ENCODE measurements at places on chromosomes 4 and X.

GRCh38 chr4:158722291-158722916 lies 792 bp downstream of the PPID start:
- no peak for DNase-seq

- no peak for DNase-seq
Observed at GRCh38 chr4:94570558-94570957, 118.8 kb downstream of the PDLIM5 start.

- no peak for DNase-seq
Observed at GRCh38 chr4:89939546-89939945, 44.9 kb downstream of the MMRN1 start.

DNA sequence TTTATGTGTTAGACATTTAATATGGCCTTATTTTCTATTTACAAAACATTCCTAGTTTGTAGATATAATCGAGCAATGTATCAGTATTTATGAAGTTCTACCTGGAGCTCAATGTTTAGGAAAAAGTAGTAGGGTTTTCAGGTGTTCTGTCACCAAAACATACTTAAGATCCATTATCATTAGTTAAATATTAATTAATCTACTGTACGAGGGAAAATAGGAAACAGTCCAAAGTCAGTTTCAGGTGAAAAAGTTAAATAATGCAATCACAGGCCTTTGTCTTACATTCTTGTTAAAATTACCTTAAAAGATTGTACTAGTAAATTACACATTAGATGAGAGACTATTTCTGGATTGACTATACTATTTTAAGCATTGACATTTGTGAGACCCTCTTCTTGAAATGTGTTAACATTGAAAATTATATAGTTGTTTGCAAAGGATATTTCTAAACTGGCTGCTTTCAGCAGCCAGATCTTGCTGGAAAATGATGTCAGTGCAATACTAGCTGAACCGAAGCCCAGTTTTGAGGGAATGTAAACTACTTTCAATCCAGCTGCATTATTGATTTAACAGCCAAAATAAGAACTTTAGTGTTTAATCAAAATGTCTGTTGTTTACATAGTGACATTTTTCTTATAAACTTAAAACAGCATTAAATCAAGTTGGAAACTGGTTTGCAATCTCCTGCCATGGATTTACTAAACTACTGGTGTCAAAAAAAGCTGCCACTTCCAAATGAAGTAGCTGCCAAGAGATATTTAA lies 19.3 kb downstream of the GUCY1B1 start:
- DNase-seq = no peak

DNA sequence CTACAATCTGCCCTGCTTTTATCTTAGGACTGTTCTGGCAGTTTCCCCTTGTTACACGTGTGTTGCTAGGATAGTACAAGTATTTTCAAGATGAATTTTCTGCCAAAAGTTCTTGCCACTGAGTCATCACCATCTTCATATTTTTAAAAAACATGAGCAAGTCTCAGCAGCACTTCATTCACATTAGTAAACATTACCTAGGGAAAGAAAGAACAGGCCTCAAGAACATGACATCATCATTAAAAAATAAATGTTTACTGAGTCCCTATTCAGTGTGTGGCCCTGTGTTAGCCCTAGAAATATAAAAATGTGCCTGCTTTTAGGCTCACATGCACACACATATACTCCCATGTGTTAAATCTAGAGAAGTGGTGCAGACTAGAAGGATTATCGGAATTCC lies 18.7 kb upstream of the GPC3 start:
- no peak for DNase-seq

- DNase-seq = no peak
Observed at GRCh38 chrX:111560801-111561200, 49.4 kb downstream of the SERTM2 start.

GRCh38 chr4:38757945-38758600 lies 24.7 kb downstream of the TLR10 start:
- DNase-seq = no peak

DNA sequence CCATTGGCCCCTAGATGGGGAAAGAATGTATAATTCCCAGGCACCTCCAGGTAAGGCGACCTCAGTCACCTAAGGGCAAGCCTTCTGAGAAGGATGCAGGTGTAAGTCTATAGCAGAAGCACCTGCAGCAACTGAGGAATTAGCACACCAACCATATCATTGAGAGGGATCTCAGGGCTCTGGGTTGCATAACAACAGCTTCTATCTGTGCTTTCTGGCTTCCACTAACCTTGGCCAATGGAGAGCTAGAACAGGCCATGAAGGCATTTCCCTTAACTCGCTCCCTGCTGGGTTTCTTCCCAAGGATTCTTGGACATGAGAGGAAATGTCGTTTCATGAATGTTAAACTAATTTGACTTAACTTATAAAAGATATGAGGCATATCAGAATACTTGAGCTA lies 177.8 kb upstream of the GK2 start:
- no peak for DNase-seq

DNA sequence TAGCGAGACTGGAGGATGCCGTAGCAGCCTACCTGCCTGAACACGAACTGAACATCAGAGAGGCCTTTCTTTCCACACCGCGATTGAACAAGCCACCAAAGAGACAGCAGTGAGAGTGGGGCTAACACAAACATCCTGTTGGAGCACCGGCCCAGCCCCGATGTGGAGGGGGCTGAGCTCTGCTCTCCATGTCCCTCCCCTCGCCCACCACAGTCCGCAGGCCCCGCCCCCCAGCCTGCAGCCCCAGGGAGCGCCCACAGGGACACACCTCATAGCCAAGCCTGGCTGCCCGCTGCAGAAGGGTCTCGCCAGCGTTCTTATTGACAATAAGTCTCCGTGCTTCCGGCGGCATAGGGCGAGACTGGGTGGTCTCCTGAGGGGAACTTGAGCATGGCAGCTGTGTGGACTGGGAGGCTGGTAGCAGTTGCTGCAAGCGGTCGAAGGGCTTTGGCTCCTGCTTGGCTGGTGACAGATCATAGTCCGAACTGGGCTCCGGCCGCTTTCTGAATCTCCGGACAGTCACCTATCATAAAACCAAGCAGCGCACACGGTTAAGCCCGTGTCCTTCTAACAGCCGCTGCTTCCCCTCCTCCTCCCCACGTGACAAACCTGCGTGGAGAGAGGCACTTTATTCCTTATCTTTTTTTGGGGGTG lies 35.8 kb downstream of the BCOR start:
- DNase-seq = no peak

GRCh38 chrX:148422526-148422925 lies 77.9 kb upstream of the AFF2 start:
- DNase-seq = no peak

DNA sequence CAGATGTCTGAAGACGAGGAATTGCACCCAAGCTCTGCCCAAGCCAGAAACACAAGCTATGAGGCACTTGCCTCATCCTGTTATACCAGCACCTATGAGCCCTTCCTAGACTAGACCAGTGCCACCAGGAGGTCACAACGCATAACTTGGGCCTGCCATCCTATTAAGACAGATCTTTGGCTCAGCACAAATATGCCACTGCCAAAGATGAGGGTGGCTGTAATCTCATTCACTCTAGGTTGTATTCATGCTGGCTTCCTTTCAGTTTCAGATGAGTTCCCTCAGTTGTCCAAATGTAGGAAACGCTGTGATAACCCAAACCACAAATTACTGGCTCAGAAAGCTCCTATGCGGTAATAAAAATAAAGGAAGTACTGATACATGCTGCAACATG lies 76.5 kb upstream of the CITED1 start:
- no peak for DNase-seq

GRCh38 chr4:42747971-42748370 lies 91.1 kb upstream of the ATP8A1 start:
- no peak for DNase-seq

DNA sequence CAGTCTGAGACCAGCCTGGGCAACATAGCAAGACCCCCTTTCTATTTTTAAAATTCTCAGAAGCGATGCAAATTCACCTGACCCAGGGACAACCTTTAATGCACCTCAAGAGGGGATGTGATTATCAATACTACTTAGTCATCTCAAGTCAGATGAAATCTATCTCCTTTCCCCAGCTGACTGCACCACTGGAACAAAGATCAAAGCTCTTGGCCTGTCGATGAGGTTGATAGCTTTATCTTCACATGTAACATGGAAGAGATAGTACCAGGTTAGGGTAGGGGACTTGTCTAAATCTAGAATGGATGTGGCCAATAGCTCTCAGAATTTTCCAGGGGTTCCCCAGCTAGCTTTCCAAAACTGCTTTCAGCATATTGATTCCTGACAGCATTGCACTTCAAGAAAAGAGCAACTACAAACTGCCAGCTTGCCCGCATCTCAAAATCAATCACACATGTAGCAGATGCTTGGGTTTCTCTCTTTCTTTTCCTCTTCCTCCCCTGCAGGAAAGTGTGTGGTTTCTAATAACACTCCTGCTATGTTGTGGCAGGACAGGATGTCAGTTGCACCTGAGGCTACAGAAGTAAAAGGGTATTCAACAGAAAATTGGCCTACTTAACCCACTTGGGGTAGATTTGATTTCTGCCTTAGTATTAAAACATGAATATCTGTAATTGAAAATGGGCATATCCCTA lies 12.2 kb upstream of the TMEM164 start:
- DNase-seq = no peak

DNA sequence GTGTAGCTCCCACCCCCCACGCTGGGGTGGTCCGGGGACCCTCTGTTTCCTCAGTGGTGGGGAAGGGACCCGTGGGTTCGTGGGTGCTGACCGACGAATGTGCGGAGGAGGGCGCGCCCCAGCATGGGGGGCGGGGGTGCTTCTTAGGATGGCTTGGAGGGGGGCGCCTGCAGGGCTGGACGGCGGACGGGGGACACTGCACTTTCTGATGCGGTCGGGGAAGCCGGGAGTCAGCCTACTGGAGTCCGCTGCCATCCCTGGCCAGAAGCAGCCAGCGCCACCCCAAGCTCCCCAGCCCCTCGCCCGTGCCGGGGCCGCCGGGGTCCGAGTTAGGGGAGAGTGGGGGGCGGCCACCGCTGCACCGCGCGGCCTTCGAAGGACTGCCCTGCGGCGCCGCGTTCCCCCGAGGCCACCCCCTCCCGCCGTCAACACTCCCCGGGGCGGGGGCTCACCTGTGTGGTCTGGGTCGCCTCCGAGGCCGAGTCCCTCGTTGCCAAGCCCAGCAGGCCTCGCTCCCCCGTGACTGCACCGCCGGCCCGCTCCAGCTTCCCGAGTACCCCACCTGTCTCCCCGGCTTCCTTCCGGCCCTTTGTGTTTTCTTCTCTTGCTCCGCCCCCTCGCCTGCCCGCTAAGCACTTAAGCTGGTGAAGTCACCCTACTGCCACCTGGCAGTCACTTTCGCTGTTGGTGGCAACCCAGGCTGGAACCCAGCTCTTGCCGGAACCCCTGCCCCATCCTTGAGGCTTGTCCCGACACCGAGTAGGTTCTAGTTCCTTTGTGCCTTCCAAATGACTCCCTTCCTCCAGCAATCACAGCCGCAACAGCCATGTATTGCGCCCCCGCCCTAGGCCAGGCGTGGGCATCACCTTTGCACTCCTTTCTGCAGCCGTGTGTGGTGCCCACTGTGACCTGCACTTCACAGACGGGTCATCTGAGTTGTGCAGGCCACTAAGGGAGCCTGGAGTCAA lies at the start of gene OCIAD2:
TSS of gene OCIAD2 (minus strand) at position 569 of the 968 bp plus-strand sequence. CDS start 2,225 bp downstream, outside the sequence.
- peak; percentile 36 for DNase-seq

DNA sequence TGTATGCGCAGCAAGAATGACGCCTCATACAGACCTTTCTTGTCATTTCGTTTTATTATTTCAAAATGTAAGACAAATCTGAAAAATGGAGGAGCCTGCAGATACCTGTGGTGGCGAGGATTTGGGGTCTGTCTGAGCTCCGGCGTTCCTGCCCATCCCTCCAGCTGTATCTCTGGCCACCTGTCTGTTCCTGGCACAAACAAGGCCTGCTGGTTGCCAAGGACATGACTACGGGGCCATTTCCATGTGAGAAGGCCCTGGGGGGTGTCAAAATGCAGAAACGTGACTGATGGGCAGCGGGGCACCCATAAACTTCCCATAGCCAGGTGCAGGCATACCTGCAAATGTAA lies 591 bp upstream of the TSPAN7 start:
- no peak for DNase-seq

DNA sequence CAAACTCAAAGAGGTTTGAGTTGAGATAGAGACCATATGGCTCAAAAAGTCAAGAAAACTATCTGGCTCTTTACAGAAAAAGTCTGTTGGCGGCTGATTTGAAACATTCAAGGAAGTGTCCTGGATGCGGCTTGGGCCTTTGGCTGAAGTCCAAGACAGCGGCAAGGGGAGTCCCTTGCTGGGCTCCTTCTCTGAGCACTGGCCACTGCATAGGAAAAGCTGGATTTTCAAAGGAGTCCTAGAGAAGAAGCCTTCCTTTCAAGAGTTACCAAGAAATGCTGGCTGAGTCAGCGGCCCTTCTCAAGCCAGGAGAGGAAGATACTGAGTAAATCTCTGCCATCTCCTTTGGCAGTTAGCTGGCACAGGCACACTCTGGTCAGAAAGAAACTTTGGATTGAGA lies 12.1 kb downstream of the APLN start:
- DNase-seq = no peak

GRCh38 chrX:70470850-70471289 lies 26.2 kb downstream of the DLG3 start:
- DNase-seq = no peak

DNA sequence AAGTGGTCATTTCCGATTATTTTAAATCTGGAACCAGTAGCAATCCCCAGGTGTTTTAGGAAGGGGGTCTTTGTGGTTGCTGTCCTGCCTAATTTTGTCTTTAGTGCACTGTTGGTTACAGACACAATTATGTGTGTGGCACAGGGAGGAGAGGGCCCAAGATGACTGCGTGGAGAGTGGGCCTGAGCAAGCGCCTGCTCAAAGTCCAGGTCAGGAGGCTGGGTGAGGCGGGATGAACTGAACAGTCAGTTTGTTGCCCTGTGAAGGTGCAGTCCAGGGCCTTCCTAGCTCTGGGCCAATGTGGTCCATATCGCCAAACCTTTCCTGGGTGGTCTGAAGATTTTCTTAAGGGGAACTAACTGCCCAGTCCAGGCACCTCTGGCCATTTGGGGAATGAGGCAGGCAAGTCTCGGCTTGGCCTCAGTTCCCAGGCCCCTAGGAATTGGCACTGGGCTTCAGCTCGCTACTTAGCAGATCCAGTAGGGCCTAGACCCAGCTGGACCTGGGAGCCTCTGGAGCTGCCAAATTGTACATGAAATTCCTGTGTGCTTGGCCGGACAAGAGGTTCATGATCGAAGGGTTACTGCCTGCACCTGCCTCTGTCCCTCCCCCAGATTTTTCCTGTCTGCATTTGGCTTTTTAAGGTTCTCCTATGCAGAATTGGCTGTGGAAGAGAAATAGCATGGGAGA lies 47.6 kb downstream of the ANAPC4 start:
- no peak for DNase-seq

- DNase-seq = no peak
Observed at GRCh38 chr4:123786163-123786915, 389.7 kb downstream of the SPRY1 start.

DNA sequence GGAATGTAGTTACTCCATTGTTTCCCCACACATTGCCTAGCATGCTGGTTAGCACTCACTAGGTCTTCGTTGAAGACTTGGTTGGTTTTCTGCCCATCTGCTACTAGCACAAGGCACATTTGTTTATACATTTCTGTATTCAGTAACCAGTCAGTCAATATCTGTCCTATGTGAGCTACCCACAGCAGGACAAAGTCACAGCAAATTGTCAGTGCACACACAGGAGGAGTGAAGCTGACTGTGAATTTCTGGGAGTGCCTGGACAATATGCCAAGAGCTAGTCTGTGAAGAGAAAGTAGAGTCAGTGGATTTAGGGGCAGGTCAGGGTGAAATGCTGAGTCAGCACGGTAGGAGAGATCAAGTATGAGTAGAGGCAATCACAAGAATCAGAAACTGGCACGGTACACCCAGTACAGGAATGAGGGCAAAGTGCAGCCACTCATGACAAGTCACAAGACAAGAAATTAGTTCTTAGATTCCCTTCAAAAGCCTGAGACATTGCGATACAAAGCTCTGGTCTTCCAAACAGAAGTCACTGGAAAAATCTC lies 1049.8 kb upstream of the POU3F4 start:
- DNase-seq = no peak

GRCh38 chr4:39435659-39436563 lies 22.8 kb downstream of the RPL9 start:
- DNase-seq = no peak

All from activated CD8-positive, alpha-beta memory T cell treated with anti-CD3 and anti-CD28 coated beads for 48 hours (primary cell).